ENCODE measurements at places on chromosomes 5 and 9.

DNA sequence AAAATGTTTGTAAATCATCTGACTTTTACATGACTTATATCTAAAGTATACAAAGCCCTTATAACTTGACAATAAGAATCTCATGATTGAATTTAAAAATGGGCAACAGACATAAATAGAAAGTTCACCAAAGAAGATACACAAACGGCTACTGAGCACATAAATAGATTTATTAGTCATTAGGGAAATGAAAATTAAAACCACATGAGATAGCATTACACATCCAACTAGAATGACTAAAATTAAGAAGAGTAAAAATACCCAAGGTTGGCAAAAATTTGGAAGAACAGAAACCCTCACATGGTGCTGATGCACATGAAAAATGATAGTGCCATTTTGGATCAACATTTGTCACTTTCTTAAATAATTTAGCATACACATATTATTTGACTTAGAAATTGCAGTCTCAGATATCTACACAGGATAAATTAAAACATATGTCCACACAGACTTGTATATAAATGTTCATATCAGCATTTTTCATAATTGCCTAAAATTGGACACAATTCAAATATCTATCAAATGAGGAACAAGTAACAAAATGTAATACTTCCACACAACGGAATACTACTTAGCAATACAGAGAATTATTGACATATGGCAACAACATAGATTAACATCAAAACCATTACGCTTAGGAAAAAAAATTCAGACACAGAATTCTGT, 359.1 kb upstream of the DAB2 start:
- DNase-seq: no peak

DNA sequence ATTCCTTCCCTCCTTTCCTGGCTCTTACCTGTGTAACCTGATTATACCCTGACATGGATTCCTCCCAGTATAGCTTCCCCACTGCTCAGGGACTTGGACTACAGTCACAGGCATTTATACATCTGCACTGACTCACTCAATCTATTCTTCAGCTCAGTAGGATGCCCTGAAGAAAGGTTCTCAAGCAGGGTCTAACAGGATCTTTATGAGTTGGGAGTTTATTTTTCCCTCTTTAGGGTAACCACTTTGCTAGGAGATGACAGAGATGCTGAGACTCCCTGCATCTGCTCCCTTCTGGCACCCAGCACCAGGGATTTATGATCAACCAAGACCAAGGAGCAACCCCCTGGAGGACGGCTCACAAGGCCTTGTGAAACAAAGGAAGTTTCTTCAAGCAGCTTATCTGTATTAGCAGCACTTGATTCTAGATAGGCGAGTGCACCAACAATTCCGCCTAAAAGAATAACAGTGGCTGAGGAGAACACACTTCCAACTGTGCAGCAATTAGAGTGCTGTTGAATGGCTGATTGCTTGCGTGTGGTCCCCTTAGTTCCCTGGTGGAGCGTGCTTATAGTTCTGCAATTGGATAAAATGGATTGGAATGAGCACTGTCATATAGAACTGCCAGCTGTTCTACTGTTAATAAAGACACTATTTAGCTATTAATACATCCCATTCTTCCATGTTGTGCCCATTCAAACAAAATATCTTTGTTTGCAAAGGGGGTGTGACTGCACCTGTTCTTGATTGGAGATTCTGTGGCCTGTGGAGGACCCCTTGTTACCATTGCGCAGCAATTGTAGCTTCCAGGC, 482.6 kb downstream of the ZNF608 start:
- DNase-seq: no peak

GRCh38 chr9:108631496-108632285, 224.1 kb downstream of the ACTL7B start:
- DNase-seq: no peak

DNA sequence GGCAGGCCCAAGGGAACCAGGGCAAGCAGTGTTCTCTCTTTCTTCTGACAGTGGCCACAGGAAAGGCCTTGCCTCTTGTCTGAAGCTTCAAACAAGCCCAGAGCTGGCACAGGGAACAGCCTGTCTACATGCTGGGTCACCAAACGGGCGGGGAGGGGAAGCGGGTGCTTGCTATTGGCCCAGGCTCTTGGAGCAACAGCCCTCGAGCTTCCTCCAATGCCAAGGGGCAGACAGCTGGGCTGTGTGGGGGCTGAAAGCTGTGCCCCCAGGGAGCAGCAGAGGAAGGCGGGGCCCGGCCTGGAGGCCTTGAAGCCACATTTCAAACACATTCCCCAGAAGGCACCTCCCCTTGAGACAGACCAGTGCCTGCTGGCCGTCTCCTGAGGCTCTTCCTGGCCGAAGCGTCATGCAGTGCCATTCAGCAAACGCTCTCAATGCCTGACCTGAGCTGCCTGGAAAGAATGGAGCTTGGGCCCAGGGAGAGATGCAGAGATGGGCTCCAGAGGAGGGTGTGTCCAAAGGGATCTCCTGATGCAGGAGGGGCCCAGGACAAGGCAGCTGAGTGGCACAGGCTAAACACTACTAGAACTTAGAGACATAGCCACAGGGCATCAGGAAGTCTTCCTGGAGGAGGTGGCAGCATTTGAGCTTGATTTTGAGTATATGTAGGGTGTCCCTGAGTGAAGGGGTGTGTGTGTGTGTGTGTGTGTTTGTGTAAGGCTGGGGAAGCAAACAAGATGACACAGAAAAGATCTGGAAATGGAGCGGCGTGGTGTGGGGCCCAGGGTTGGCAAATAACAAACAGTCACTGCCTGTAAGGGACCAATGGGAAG, 2.5 kb downstream of the FIBCD1 start:
- DNase-seq: peak; percentile 71

DNA sequence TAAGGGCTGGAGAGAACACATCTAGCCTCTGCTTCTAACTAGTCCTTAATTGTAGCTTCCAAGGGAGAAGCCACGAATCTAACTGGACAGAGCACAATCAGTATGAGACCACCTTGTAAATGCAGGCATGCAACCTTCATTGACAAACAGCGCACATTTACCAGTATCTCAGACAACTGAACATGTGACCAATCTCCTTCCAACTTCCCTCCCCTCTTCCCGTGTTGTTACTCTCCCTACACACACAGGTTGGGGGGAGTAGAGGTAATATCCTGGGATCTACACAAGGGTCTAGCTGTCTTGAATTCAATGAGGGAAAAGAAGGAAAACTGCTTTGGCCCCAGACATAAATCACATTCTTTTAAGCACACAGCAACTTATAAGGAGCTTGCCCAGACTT, 77.6 kb downstream of the LIFR start:
- no peak for DNase-seq

- peak; percentile 40 for DNase-seq
Observed at GRCh38 chr9:22416692-22417060, 29.9 kb upstream of the DMRTA1 start.

DNA sequence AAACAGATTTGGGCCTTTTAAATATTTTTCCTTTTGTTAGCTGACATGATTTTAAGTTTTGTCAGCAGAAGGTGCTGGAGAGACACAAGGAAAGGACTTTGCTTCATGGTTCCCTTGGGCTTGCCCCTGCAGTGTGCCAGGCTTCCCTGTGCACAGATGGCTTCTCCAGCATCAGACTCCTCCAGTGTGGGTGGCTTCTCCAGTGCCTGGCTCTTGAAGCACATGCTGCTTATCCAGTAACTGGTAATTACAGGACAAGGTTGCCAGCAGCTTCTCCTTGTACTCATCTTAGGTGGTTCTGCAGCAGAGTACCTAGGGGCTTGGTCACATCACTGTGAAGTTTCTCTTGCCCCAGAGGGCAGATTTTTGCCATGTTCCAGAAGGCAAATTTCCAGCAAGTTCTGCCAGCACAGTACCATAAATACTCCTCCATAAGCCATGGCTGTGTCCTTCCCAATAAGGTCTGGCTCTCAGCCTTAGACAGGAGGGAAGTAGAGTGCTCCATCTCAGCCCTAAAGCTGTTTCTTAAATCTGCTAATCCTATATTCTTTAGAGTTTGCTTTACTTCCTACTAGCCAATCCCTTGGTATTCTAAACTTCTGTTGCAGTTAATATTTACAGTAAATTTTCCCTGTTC, 62.4 kb downstream of the PJA2 start:
- peak; percentile 60 for DNase-seq

GRCh38 chr9:24041160-24041690, 215.2 kb upstream of the ELAVL2 start:
- peak; percentile 73 for DNase-seq

DNA sequence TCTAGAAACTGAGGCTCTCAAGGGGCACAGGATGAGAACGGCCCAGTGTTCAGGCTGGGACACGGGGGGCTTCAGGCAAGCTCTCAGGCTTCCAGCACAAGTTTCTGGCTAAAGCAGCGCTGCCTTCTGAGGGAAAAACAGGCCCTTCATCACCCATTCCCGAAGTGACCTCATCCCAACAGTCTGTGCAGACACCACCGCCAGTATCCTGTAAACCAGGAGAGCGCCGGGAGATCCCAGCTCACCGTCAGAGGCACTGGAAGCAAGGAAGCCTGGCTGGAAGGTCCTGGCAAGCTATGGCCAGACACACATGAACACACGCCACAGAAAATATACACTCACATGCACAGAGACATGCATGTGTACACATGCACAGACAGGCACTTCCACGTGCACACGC, 8.8 kb downstream of the SLC12A7 start:
- DNase-seq: no peak

- no peak for DNase-seq
Observed at GRCh38 chr5:25754895-25755294, 1110.1 kb upstream of the CDH10 start.

GRCh38 chr9:114486205-114486963, 18.9 kb downstream of the WHRN start:
- DNase-seq: no peak

- no peak for DNase-seq
Observed at GRCh38 chr5:1930880-1931603, 48.3 kb upstream of the IRX4 start.

DNA sequence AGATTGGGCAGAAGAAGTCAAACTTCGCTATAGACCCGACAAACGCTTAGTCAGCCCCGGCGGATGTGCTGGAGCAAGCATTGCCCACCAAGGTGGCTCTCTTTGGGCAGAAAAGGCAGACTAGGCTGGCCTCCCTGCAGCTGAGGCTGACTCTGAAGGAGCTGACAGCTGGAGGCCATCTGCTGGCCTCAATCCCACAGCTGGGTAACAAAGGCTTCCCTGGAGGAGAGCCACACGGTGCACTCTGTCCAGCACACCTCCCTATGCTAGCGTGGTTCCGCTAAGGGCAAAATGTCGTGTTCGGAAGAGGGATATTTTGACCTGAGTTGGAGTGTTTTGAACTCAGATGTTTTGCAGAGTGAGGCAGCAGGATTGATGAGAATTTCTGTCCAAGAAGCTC, 103.5 kb upstream of the PTCH1 start:
- no peak for DNase-seq

GRCh38 chr5:144072518-144072927, 97.9 kb downstream of the YIPF5 start:
- DNase-seq: no peak

GRCh38 chr5:131375351-131375750, 111.5 kb downstream of the CDC42SE2 start:
- no peak for DNase-seq

DNA sequence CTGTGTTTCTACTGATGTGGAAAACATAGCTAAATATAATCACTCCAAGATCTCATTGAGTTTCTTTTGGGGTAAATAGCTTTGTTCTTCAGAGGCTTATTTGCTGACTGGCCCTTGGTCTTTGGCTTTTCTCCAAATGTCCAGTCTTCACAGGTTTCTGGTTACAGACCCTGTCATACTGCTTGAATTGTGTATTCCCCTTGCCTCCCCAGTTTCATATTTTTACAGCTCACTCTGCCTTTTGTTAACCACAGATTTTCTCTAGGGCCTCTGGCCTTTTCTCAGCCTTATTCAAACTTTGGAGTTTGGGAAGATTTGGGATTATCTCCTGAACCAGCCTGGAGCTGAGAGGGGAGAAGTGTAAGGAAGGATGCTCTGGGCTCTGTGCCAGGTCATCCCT, 23.9 kb downstream of the ISOC1 start:
- DNase-seq: no peak

DNA sequence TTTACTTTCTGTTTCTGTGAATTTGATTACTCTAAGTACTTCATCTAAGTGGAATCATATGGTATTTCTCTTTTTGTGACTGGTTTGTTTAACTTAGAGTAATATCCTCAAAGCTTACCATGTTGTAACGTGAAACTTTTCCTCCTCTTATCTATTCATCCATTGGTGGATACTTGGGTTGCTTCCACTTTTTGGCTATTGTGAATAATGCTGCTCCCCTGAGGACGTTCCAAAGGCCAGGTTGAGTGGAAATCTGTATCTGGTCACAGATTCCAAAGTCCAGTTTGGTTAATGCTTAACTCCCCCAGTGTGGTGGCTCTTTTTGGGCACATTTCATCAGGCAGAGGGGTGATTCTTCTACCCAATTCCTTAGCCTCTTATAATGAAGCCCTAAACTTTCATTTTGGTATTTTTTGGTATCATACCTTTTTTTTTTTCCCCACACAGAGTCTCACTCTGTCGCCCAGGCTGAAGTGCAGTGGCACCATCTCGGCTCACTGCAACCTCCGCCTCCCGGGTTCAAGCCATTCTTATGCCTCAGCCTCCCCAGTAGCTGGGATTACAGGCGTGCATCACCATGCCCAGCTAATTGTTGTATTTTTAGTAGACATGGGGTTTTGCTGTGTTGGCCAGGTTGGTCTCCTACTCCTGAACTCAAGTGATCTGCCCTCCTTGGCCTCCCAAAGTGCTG, 65.4 kb downstream of the CMYA5 start:
- no peak for DNase-seq

GRCh38 chr9:133428617-133429101, 6.5 kb downstream of the ADAMTS13 start:
- DNase-seq: no peak

DNA sequence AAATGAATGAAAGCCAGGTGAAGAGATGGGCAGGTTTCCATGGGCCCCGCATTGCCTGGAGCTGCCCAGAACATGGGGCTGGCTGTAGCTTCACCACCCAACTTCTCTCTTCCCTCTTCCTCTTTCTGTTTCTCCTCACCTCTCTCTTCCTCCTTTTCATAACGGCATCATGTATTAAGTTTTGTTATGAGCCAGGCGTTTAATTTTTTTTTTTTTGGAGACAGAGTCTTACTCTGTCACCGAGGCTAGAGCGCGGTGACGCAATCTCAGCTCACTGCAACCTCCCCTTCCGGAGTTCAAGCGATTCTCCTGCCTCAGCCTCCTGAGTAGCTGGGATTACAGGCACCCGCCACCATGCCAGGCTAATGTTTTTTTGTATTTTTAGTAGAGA, 13.0 kb upstream of the SPINK4 start:
- DNase-seq: no peak

Data from NCI-H2171 treated with DMSO at 0.1 percent for 48 hours (cell line).